ENCODE measurements at places on chromosomes 5 and 9.

GRCh38 chr5:129899454-129899853 lies 4.8 kb upstream of the CHSY3 start:
- no peak for DNase-seq

- DNase-seq = no peak
These were observed 250.5 kb upstream of the TUT7 start for GRCh38 chr9:86604741-86605140.

- no peak for DNase-seq
These were observed 224.3 kb upstream of the S1PR3 start for GRCh38 chr9:88766778-88767503.

DNA sequence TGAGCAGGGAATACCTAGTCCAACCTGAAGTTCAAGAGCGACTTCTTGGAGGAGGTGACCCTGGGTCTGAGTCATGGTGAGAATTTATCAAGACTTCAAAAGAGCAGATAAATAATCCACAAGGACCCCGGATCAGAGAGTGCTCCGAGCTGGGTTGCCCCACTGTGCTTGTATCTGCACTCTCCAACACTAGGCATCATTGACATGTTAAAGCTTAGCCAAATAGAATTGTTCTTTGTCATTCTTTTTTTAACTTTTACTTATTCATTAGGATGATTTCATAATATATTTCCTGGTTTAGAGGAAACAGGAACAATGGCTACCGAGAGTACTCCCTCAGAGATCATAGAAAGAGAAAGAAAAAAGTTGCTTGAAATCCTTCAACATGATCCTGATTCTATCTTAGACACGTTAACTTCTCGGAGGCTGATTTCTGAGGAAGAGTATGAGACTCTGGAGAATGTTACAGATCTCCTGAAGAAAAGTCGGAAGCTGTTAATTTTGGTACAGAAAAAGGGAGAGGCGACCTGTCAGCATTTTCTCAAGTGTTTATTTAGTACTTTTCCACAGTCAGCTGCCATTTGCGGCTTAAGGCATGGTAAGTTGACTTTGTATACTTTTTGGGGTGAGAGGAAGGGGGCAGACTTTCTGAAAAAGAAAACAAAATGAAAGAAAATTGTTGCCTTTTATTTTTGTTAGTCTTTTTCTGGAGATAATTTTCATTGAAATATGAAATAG lies at the start of gene CARD6:
CARD6 (plus strand) TSS at position 300 of the 738 bp plus-strand sequence; CDS start at position 316, 16 bp downstream.
- no peak for DNase-seq

DNA sequence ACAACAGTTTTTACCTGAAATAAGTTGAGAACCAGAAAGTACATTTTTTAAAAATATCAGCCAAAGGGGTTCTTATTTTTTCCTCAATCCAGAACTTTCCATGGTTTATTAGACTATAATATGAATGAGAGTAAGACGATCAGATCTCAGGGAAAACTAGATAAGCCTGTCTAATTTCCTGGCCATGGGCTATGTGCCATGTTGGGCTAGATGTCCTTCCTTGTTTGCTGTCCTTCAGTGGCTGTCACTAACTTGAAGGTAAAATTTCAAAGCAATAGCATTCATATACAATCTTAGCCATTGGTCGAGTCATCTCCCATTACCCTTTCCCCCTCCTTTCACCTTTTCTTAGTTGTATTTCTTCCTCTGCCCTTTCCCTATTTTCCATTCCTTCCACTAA lies 179.5 kb upstream of the PPP1R2B start:
- no peak for DNase-seq

GRCh38 chr9:134177624-134178393 lies 13.4 kb upstream of the RNU6ATAC start:
- DNase-seq = no peak
